ENCODE measurements at places on chromosomes 5 and 9.

DNA sequence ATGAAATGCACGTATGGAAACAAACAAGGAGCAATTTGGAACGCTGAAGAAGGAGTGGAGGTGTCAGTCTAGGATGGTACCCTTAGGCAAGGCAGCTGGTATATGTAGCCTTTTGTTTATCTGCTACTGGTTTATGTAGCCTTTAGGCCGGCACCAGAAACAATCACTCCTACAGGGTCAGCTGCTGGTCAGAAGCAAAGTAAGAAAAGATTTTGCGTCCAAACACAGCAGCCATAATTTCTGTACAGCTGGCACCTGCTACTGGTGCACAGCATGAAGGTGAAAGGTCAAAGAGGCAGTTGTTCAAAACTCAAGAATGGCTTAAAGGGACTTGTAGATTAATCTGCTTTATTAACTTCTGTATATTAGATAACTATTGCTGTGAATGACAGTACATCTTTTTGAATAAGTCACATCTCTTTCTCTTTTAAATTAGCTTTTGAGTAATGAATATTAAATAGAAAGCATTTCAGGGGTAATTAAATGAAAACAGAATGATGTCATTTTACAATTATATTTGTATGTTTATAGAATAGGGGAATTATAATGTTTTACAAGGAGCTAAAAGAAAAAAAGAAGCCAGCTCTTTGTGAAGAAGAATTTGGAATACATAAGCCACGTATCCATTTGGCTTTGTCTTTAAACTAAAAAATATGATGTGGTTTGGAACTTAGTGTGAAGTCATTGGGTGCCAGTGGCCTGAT is 33.1 kb upstream of the TLX3 start:
- DNase-seq = no peak

- no peak for DNase-seq
Measured at GRCh38 chr9:114299286-114300152, 23.4 kb upstream of the ORM1 start.

GRCh38 chr9:121529237-121529987 is 29.8 kb upstream of the GGTA1 start:
- peak; percentile 63 for DNase-seq

GRCh38 chr5:93586736-93587596 is 3.9 kb downstream of the NR2F1 start:
- DNase-seq = no peak

GRCh38 chr5:10478436-10478835 is 36.8 kb downstream of the ROPN1L start:
- no peak for DNase-seq

- DNase-seq = no peak
Measured at GRCh38 chr9:113858282-113858681, 17.8 kb upstream of the ZNF618 start.

DNA sequence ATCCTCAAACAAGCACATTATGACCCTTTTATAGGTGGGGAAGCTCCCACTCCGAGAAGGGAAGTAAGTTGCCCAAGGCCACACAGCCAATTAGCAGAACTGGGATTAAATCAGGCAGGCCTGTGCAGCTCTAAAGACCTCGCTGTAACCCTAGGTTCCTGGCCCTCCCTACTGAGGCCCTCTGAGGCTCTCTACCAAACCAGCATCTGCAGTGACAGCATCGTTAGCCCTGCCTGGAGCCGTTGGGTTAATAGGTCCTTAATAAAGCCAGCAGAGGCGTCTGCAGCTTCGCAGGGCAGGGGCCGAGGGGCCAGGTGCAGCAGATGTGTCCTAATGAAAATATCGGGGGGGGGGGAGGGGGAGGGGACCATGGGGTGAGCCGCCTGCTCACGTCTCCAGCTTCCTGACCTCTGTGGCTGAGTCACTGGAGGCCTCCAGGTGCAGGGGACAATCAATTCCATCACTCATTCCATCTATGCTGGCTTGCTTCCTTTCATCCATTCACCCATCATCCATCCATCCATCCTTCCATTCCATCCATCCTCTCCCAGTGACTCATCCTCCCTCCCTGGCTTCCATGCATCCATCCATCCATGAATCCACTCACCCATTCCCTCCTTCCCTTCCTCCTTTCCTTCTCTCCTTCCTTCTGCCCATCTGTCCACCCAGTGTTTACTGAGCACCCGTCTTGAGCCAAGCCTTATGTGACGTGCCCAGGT is 203.9 kb downstream of the C9orf50 start:
- DNase-seq = no peak
